Stimulated activated CD8-positive, alpha-beta memory T cell treated with anti-CD3 and anti-CD28 coated beads, Interleukin-15, amount 100 ng/mL, for 24 hours (primary cell): ENCODE measurements at places on chromosomes 16 and 17.
A peak's percentile ranks its signal among the peaks of the same experiment; 100 is the strongest.

- DNase-seq, result no peak
These were observed 13.5 kb upstream of the ABAT start for GRCh38 chr16:8660841-8661301.

- no peak for DNase-seq
These were observed 45.7 kb downstream of the VAT1L start for GRCh38 chr16:77833921-77834634.

DNA sequence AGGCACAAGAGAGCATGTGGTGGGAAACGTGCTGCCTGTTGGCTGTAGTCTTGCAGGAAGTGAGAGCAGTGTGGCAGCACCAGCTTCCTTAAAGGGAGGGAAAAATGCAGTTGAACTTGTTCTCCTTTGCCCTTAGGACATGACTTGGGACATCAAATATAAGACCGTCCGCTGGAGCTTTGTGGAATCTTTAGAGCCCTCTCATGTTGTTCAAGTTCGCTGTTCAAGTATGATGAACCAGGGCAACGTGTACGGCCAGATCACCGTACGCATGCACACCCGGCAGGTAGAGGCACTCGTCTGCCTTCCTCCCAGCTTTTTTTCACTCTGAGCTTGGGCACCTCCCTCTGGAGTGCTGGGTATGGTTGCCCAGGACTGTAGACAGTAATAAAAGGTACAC is 23.3 kb downstream of the GPR179 start:
- DNase-seq, result no peak

GRCh38 chr16:67928561-67929364 is 2.9 kb downstream of the CTRL start:
- peak; percentile 45 for DNase-seq

GRCh38 chr17:8190506-8190905 is 526 bp upstream of the BORCS6 start:
- no peak for DNase-seq
